ENCODE measurements at places on chromosomes 4 and X. TPM values are rescaled to one million over a fixed set of nuclear protein-coding genes. Genes with fewer than 3 reads are reported as not detected.

- DNase-seq: no peak
Observed at GRCh38 chrX:97358941-97359340, 475.2 kb downstream of the RPA4 start.

AP1S2 gene
- 45.2 TPM for polyA plus RNA-seq

DNA sequence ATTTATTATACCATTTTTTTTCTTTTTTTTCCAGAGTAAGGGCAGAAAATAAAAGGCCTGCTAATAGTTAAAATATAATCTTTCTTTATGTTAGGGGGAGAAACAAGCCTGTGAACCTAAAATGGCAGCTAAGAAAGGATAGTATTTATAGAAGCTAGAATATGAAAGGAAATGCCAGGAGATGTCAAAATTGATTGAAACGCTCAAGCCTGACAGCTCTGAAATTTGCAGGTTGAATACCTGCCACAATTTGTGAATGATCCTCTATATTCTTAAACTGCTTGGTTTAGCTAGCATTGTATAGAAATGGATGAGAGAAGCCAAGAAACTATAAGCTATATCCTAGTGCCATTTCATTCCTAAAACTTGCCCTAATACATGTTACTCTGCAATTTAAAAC, 757.3 kb upstream of the PABPC4L start:
- no peak for DNase-seq

DNA sequence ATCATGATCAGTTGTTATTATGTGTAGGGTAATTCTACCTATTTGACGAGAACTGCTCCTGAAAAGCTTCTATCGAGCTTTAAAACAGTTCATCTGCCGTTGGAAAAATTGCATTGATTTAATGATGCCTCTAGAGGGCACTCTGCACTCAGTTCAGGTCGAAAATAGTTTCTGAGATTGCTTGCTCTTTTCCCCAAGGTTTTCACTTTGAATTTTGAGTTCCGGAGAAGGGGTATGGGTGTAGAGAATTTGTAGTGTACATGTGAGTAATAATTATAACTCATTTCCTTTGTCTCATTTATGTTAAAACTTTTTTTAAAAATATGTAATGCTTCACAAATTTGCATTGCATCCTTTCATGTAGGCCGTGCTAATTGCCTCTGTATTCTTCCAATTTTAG, 28.4 kb upstream of the TNIP3 start:
- DNase-seq: peak; percentile 35

- DNase-seq: no peak
Observed at GRCh38 chr4:1767770-1768366, 25.2 kb upstream of the FGFR3 start.

GRCh38 chr4:161457906-161458305, 705.9 kb downstream of the FSTL5 start:
- DNase-seq: no peak

DNA sequence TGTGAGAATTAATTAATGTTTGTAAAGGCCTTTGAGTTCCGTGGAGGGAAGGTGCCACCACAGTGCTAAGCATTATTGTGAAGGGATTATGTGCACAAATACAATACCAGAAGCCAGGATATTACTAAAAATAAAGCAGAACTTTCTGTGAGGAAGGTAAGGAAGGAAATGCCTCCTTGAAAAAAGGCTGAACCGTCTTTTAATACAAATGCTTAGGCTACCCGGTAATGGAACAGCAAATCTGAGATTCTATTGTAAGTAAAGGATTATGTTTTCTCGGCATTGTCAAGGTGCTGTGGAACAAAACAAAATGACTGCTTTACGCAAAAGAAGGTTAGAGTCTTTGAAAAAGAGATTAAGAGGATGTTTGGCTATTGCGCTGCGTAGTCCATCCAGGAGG, 57.9 kb upstream of the SPRY1 start:
- no peak for DNase-seq
